ENCODE measurements at places on chromosomes 13 and 19. TPM values are rescaled to one million over a fixed set of nuclear protein-coding genes. Genes with fewer than 3 reads are reported as not detected.

DNA sequence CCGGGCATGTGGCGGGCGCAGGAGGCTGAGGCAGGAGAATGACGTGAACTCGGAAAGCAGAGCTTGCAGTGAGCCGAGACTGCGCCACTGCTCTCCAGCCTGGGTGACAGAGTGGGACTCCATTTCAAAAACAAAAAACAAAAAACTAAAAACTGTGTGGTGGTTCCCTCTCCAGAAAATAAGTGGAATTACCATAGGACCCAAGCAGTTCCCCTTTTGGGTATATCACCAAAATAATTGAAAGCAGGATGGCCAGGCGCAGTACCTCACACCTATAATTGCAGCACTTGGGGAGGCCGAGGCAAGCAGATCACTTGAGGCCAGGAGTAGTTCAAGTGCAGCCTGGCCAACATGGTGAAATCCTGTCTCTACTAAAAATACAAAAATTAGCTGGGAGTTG lies 15.7 kb upstream of the LDLR start:
- DNase-seq, result no peak

DNA sequence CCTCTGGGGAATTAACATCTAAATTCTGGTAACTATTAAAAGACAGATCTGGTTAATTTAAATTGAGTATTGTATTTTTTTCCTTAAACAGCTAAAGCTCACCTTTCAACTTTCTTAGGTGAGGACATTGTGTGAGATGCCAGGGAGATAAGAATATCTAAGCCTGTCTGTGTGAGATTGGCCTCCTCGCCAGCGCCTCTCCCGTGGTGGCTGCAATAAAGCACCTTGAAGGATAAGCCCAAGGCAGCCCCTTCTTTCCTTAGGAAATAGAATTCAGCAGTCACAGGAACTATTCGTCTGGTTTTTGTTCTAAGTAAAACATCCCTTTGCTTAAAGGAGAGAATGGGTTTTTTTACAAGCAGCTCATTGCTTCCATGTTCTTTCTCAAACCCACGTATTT lies 24.6 kb downstream of the NAXD start:
- no peak for DNase-seq

DNA sequence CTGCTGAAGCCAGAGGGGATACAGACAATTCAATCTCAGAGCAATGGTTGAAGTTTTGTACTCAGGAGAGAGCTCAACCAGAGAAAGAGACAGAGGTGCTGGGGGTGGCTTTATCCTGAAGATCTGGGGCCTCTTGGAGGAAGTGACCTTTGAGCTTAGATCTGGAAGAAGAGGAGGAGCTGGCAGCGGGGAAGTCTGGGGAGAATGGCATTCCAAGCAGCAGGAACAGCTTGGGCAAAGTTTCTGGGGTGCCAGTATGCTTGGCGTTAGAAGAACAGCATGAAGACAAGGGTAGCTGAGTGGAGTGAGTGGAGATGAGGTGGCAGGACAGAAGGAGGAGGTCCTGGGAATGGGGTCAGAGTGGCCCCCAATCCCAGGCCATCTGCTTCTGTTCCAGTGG lies 11.3 kb downstream of the MAST3 start:
- DNase-seq, result no peak

DNA sequence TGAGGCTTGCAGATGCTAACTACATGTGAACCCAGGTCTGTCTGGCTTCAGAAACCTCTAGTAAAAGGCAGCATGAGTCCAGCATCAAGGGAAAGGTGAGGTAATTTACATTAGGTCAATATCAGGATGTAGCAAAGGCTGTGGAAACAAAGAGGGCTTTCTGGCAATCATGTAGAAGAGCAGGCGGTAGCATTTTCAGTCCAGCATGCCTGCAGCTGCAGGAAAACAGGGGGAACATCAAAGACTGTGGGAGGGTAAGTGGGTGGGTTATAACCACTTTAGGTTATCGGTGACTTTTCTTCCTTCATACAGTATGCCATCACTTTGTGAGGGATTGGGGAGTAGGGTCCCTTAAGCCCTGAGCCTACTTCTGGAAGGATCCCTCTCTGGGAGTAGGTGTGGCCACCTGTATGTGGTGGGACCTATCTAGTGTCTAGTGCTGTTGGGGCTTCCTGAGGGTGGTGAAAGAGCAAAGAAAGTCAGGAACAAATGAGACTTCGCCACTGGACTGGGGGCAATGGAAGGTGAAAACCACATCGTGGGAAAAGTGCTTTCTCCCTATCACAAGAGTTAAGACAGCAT lies 10.8 kb downstream of the SUGP2 start:
- no peak for DNase-seq

TJP3 gene
- total RNA-seq, result not detected

- DNase-seq, result no peak
These were observed 2086.2 kb downstream of the PCDH9 start for GRCh38 chr13:65143920-65144319.

- peak; percentile 17 for DNase-seq
These were observed 92.7 kb upstream of the SLC7A1 start for GRCh38 chr13:29688193-29688592.

OR7C1 gene
- not detected for total RNA-seq

ZNF135 gene
- total RNA-seq, result 5.1 TPM

DNA sequence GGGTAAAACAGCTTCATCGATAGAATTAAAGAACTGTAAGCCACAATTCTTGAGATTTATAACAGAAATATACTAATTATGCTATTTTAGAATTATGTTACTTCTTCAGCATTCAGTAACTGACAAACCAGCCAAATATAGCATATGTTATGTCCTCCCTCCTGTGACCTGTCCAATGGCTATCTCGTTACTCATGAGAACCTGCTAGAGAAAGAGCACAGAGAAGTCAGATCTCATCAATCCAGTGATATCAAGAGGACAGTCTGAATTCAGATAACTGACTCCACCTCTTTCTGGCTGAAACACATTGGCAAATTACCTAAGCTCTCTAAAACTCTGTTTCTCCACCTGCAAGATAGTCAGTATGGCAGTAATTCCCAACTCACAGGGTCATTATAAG lies 170.4 kb downstream of the FGF14 start:
- no peak for DNase-seq

Data from GM23248 (cell line).